ENCODE measurements at places on chromosomes 11 and 22.

DNA sequence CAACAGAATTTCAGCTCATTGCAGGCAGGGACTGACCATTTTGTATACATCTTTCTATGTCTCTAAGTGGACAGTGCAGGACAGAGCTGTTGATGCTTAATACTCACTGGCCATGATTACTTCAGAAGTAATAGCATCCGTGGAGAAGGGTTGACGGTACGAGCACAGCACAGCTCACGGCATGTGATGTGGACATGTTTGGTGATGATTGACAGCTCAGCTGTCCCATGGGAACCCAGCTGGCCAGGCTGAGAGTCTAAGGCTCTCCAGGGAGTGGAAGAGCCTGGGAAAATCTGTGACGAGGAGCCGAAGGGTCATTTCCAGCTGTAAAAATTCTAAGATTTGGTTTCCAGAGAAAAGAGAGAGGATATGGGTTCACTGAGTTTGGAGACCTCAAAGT, 198.2 kb downstream of the SNX19 start:
- no peak for DNase-seq

GRCh38 chr11:109704432-109704831, 282.4 kb downstream of the C11orf87 start:
- peak; percentile 21 for DNase-seq

- DNase-seq = no peak
Measured at GRCh38 chr11:31812383-31813381, 1.6 kb upstream of the PAX6 start.

GRCh38 chr11:112179601-112180000, 4.3 kb downstream of the BCO2 start:
- no peak for DNase-seq

- no peak for DNase-seq
Measured at GRCh38 chr11:132330515-132330914, 960.1 kb downstream of the NTM start.

GRCh38 chr11:26931248-26931631, 62.7 kb upstream of the FIBIN start:
- DNase-seq = no peak

DNA sequence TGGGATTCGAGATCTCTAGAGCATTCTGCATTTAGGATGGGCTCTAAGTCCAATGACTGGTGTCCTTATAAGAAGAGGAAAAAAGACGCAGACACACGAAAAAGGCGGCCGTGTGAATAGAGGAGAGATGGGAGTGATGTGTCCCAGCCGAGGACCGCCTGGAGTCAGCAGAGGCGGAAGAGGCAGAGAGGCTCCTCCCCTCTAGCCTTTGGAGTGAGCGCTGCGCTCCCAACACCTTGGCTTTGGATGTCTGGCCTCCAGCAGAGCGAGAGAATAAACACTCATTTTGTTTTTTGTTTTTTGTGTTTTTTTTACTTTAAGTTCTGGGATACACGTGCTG, 83.0 kb upstream of the RTL6 start:
- no peak for DNase-seq

DNA sequence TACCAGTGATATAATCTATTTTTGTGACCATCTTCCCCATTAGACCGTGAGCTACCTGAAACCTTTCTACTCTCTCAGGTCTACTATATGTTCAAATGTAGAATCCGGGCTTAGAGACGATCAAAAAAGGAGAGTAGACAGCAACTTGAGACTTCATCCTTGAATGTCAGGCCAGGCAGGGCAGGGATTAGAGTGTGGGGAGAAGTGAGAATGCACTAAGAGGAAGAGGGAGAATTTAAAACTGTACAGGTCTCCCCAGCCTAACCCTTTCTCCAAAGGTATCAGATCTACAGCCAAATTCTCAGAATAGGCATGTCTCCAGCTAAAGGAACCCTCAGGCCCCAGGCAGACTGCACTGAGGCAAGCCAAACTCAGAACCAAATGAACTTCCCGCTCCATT, 935 bp downstream of the LAMTOR1 start:
- DNase-seq = no peak

GRCh38 chr11:61844909-61845565, 16.9 kb downstream of the FADS2 start:
- DNase-seq = no peak
